ENCODE measurements at places on chromosomes 4 and X.

- DNase-seq, result no peak
Measured at GRCh38 chrX:51834076-51834475, 59.3 kb upstream of the MAGED1 start.

GRCh38 chr4:185404031-185404430, 7.4 kb downstream of the ANKRD37 start:
- DNase-seq, result no peak

GRCh38 chr4:4852591-4853362, 6.7 kb upstream of the MSX1 start:
- no peak for DNase-seq

- DNase-seq, result no peak
Measured at GRCh38 chr4:75819121-75819520, 83.1 kb downstream of the PPEF2 start.

DNA sequence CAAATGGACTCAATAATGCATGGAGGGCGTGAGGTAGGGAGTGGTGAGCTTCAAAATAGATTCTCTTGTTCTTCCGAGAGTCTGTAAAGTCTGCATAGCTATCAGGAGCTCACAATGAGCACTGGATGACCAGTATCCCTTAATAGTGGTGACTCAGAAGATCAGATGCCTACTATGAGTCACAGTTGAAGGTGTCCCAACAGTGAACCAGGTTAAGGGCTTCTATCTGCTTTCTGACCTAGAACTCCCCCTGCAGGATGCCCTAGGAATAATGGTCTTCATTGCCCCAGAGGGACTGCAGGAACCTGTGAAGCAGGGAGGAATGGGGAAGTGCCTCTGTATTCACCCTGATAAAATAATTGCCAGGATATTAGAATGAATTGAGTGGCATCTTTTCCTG, 22.1 kb downstream of the DGKK start:
- DNase-seq, result peak; percentile 32

DNA sequence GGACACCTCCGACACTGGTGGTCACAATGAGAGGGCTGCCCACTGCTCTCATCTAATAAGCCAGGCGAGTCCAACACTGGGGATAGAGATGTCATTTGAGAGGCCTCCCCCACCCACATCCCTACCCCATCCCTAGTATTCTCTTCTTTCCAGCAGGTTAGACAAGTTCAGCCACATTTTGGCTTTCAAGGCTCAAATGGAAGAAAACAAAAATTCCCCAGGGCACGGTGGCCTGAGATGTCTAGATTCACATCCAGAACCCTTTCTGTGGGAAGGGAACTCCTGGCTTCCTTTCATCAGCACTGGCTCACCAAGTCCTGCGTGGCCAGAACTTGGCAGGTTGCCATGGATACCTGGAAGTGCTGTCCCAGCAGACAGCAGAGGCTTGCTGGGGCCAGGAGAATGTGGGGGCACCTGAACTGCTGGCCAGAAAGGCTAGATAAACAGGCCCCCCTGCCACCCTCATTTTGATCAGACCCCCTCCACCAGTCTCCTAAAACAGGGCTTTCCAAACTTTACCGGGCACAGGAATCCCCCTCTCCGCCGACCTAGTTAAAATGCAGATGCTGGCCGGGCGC, 1.3 kb upstream of the NYX start:
- DNase-seq, result no peak

DNA sequence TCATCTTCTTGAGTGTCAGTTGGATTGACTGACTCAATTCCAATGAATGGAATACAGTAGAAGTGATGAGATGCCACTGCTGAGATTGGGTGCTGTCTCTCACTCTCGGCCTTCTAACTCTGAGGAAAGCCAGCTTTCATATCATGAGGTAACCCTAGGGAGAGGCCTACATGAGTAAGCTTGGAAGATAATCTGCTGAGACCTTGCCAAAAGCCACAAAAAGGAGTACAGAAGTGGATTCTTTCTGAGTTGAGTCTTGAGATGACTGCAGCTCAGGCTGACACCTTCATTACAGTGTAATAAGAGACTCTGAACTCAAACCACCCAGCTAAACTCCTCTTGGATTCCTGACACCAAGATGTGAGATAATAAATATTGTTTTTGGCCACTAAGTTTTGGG, 537.4 kb upstream of the MAGEB18 start:
- DNase-seq, result no peak

DNA sequence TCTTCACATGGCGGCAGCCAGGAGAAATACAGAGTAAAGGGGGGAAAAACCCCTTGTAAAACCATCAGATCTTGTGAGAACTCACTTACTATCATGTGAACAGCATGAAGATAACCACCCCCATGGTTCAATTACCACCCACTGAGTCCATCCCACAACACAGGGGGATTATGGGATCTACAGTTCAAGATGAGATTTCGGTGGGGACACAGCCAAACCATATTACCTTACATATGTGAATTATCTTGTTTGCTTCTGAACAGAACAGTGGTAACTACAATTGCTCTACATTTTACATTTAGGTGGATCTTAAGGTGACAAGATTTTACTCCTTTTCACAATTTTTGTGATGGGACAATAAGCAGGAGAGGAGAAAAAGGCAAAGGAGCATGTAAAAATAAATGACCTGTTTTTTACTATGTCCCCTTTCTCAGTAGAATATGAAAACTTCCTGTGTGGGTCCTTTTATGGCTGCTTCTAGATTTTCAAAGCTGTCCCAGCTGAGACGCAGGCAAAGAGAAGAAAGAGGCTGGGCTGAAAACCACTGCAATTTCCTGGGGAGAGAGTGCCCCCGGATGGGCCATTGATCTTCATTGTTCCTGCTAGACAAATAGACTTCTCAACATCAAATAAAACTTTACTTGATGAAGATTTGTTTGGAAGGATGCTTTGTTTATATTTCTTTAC, 45.9 kb upstream of the PGM2 start:
- no peak for DNase-seq

GRCh38 chr4:6095023-6095752, 77.0 kb upstream of the C4orf50 start:
- no peak for DNase-seq

- DNase-seq, result no peak
Measured at GRCh38 chr4:156182269-156182668, 228.6 kb upstream of the CTSO start.

- no peak for DNase-seq
Measured at GRCh38 chr4:128294464-128294863, 6.9 kb upstream of the PGRMC2 start.

DNA sequence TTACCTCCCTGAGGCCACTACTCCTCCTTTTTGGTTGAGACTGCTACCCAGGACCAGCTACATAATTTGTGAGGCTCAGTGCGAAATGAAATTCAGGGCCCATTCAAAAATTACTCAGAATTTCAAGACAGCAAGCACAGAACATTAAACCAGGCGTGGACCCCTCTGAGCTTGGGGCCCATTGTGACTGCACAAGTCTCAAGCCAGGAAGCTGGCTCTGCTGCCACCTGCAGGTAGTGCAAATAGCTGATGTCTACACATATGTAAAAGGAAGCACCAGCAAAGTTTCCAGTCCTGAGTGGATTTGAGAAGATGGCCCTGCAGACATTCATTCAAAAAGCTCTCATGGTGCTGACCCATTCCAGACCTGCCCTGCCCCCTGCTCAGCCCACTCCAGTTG, 213.4 kb upstream of the LNX1 start:
- DNase-seq, result peak; percentile 40

- DNase-seq, result no peak
Measured at GRCh38 chr4:87966095-87966496, 9.4 kb upstream of the SPP1 start.

GRCh38 chrX:7635604-7636003, 207.4 kb upstream of the VCX start:
- no peak for DNase-seq

GRCh38 chr4:40991908-40992307, 222.4 kb downstream of the APBB2 start:
- no peak for DNase-seq

DNA sequence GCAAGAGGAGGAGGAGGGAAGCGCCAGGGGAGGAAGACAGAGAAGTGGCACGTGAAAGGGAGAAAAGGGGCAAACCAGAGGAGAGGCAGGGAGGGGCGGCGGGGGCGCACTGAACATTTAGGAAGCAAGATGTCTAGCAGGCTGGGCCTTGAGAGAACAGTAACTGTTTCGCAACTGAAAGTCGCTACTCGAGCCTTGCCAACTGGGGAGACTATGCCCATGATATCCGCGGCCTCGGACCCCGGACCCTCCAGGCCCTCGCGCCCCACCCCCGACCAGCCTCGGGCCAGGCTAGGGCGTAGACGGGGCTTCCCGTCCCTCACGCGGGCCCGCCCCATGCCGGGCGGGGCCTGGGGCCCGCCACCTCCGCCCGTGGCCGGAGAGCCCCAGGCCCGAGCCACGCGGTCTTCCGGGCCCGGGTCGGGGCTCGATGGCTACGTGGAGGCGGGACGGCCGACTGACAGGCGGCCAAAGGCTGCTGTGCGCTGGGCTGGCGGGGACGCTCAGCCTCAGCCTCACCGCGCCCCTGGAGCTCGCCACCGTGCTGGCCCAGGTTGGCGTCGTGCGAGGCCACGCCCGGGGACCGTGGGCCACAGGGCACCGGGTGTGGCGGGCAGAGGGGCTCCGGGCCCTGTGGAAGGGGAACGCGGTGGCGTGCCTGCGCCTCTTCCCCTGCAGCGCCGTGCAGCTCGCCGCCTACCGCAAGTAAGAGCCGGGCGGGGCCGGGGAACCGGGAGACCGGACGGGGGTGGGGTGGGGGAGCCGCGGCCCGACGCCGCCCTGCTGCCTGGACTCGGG, at the start of gene SLC25A43:
SLC25A43 (plus strand) TSS at position 363 of the 798 bp plus-strand sequence; CDS start at position 431, 68 bp downstream.
- peak; percentile 26 for DNase-seq

GRCh38 chrX:30593440-30594200, 16.1 kb upstream of the TASL start:
- DNase-seq, result no peak

DNA sequence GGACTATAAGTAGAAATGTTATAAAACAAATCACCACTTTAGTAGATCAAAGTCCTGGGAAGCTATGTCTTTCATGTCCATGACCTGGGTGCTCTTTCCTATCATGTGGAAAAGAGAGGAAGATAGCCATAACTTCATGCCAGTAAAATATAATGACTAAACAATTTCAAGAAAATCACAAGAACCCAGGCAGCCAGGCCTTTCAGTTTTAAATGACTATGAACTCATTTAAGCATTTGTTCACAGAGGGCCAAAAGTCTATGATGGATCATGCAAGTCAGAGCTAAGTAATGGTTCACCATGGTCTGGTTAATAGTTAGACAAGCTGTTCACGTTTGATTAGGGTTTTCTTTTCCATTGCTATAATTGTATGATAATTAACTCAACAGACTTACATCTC, 155.8 kb downstream of the PPARGC1A start:
- no peak for DNase-seq

GRCh38 chr4:102574317-102574716, 73.2 kb downstream of the NFKB1 start:
- DNase-seq, result no peak

DNA sequence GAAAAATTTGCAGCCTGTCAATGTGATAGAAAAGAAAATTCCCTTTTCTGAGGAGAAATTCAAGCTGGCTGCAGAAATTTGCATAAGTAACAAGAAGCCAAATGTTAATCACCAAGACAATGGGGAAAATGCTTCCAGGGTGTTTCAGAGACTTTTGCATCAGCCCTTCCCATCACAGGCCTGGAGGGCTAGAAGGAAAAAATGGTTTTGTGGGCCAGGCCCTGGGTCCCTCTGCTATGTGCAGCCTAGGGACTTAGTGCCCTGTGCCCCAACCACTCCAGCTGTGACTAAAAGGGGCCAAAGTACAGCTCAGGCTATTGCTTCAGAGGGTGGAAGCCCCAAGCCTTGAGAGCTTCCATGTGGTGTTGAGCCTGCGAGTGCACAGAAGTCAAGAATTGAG, 23.9 kb downstream of the ZNF275 start:
- DNase-seq, result no peak

- DNase-seq, result peak; percentile 11
Measured at GRCh38 chrX:140664939-140665338, 44.6 kb upstream of the LINC00632 start.

- no peak for DNase-seq
Measured at GRCh38 chr4:88008122-88008742, 797 bp downstream of the PKD2 start.
